ENCODE measurements at places on chromosomes 4 and X.
A peak's percentile ranks its signal among the peaks of the same experiment; 100 is the strongest.

DNA sequence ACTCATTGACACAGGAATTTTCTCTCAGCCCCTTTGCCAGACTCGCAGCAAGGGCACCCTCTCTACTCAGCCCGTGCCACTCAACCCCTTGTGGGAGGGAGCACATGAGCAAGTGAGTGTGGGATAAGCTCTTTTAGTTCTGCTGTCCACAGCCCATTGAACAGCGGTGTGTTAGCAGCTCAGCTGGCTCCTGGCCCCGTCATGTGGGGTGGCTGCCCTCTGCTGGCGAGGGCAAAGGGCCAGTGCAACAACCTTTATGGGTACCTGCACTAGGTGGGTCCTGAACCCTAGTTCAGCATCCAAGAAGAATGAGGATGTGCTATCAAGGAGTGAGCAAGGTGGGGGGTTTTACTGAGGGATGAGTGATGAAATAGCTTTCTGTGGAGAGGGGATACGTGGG lies 85.0 kb upstream of the ZNF81 start:
- peak; percentile 28 for DNase-seq

DNA sequence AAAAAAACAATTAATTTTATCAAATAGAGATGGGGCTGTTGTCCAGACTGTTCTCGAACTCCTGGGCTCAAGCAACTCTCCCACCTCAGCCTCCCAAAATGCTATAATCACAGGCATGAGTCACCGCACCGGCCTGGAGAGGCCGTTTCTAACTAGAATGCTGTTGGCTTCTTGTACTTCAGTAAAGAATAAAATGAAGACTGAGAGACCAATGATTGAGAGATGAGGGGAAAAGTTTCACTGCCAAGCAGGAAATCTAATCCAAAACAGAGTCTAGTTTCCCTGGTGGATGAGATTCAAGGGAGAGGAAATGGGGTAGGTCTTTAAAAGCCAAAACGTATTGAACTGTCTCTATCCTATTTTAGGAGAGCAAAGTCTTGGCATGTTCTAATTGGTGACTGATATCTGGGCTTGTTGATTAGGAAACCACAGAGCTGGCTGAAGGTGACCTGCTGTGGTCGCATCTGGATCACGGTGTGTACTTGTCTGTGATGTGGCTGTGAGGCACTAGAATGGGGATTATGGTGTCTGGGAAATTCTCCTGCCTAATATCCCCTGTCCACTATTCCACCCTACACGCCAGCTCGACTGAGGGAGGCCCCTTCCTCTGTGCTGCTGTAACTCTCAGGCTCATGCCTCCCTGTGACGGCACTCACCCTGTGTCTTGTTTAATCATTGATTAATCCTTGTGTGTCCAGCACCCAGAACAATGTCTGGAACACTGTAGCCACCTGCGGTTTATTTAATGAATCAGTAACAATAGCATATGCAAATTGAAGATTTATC lies 15.0 kb upstream of the TRIM2 start:
- DNase-seq = no peak

DNA sequence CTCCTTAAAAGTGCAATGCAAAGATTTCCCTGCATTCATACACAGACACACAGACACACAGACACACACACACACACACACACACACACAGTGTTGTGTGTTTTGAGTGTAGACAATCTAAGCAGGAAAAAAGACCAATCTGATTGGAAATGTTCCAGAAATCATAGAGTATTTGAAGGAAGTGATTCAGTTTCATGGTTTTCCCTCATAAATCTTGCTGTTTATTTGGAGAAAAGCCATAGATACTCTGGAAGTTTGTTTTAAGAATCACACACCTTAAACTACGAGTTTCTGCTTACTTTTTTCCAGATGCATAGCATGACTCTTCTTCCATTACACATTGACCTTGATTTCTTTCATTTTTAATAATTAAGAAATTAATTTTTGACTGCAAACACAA lies 298.5 kb upstream of the BMP3 start:
- DNase-seq = no peak

- DNase-seq = no peak
These were observed 358.4 kb downstream of the NLGN4X start for GRCh38 chrX:5870238-5870637.

DNA sequence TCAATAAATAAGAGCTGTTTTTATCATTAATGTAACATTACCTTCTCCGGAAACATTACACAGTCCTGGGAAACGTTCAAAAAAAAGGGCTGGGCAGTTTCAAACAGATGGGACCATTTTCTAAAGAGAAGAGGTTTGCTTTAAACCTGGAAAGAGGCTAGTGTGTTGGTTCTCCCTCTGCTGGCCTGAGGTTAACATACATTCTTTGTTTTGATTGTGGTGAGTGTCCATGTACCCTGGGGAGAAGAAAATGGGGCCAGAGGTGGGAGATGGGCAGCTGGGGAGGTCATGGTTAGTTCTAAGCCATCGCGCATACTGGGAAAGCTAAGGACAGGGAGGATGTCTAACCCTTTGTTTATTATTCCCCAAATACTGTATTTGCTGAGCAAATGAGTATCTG lies 194.7 kb downstream of the CPEB2 start:
- no peak for DNase-seq

DNA sequence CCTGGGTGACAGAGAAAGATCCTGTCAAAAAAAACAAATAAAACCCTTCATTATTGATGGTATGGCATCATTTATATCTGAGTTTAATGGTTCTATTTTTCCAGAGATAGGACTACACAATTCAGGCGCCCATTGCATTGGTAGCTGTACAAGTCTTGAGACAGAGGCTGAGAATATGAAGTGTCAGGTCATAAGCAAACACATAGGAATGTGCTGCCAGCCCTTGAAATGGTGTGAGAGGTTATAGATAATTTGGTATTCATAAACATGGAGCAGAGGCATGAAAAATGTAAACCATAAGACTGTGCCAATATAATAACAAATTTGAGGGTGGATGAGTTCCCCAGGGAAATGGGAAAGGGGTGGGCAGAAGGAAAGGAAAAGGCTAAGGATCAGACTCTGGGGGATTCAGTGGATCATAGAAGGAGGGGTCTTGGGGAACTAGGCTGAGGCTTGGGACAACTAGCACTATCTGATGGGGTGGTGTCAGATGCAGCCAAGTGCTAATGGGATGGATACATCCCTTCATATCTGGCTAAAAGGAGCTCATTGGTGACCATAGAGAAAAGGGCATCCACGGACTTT lies 50.8 kb downstream of the MAOA start:
- DNase-seq = no peak

DNA sequence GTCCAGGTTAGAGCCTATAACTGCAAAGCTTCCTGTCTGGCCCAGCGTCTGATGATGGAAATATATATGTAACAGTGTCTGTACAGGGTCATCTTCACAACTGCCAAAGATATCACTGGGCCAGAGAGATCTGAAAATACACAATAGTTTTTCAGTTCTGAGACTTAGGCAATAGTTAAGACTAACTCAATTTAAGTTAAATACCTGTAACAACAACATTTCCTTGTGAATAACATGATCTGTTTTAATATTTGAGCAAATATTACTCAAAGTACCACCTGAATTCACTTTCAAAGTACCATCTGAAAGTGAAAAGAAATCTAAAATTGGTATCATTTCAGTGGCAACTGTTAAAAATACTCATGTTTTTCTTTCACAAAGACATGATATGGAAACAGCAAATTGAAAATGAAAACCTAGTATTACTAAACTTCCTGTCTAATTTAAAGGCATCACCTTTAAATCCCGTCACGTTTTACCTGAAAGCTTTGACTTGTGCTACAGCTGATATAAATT lies 9.6 kb downstream of the ZAR1 start:
- no peak for DNase-seq

- DNase-seq = no peak
These were observed 51.7 kb downstream of the TBC1D9 start for GRCh38 chr4:140704392-140704960.

DNA sequence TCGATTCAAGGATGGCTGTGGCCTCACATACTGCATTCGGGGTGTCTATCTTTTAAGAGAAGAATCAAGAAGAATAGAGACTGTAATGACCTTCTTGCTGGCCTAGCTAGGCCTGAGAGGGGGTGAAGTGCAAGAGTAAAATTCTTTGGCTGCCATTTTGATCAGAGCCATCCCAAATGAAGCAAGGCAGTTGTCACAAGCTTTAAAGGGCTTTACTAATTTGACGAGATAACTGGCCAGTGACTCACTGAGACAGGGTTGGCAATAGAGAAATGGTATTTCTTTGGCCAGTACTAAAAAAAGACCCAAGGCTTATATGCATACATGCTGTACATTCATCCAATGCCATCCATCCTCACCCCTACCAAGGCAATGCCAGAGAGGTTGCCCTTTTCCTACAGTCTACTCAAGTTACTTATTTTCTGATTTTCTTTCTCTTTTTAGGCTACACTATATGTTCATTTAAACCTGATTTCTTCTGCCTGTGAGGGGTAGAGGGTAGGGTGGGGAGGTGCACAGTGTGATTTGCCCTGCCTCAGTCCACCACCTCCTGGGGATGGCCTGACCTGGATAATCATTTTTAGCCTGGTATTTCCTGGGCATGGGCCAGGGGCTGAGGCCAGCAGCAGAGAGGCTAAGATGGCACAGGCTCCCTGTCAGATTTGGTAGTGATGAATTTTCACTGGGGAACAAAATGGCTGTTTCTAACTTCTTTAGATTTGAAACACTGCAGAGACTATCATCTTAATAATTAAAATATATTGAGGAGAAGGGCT lies 32.2 kb downstream of the ATG4A start:
- no peak for DNase-seq

DNA sequence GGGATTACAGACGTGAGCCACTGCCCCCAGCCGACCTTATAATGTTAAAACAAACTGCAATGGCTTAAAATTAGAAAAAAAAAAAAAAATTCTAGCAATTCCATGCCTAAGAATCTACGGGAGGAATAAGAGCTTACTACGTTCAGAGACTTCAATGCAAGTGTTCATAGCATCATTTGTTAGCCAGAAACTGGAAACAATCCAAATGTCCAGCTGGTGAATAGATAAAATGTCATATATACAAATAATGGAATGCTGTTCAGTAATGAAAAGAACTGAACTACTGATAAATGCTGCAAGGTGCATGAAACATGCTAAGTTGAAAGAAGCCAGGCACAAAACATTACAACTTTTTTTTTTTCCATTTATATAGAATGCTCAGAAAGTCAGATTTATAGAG lies 5.3 kb downstream of the EXOSC9 start:
- DNase-seq = no peak

GRCh38 chrX:102708900-102709299 lies 3.3 kb upstream of the GPRASP2 start:
- DNase-seq = no peak

DNA sequence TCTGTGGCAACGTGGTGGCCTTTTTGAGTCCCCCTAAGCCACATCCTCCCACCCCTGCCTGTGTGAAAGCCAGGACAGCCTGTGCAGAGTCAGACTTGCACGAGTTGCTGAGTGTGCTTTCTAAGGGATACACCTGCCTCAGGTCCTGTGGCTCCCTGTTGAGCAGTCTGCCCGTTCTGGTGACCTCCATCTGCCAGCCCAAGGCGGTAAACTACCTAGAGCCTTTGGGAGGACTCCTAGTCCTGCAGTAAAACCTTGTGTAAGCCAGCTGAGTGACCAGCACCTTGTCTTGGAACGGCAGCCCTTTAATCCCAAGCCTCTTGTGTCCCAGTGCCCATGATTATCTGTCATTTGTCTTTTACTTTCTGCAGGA lies 69.3 kb downstream of the NBDY start:
- no peak for DNase-seq

GRCh38 chr4:74031576-74031975 lies 6.9 kb downstream of the CXCL3 start:
- no peak for DNase-seq

DNA sequence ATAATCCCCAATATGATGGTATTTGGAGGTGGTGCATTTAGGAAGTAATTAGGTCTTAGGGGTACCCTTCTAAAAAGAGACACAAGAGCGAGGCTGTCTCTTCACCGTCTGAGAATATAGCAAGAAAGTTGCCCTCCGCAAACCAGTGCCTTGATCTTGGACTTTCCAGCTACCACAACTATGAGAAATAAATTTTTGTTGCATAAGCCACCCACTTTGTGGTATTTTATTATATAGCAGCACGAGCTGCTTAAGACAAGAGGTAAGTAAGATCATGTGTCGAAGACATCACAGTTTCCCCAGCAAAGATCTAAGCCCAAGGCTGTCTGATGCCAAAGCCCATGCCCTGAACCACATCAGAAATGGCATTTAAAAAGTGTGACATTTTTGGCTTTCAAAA lies 9.6 kb upstream of the EXOSC9 start:
- no peak for DNase-seq

DNA sequence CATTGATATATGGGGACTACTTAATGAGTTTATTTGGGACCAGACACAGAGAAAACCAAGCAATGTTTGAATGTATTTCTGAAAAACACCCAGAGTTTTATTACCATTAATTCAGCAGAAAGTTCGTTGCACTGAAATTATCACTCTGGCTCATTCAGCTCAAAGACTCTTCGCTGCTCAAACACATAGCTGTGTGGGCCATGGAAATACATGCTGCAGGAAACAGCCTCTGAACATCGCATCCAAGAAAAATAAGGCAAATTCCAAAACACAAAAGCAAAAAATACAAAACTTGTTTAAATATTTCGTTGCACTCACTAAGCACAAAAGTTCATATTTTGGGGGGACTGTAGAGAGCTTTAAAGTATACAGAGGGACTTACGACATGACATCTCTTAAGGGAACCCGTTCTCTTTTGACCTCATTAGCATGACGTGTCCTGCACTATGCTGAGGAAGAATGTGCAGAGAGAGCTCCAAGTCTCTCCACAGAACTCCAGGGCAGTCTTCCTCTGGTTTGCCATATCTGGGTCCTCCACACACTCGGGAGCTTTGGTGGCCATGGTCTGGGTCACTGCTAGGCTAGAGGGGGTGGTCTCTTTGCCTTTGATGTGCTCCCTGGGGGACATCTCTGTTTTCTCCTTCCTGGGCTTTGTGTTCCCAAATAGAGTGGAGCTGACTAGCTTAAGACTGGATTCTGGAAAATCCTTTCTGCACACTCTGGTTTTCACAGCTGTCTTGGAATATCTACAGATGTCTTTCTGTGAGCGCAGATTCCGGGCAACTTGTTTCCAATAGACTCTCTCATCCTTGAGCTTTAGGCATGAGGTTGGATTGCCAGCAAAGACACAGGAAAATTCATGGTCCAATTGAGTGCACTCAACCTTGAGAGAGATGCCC lies 2.8 kb downstream of the FGFBP1 start:
- no peak for DNase-seq

- DNase-seq = no peak
These were observed 362.1 kb downstream of the UNC5C start for GRCh38 chr4:95186666-95187065.

DNA sequence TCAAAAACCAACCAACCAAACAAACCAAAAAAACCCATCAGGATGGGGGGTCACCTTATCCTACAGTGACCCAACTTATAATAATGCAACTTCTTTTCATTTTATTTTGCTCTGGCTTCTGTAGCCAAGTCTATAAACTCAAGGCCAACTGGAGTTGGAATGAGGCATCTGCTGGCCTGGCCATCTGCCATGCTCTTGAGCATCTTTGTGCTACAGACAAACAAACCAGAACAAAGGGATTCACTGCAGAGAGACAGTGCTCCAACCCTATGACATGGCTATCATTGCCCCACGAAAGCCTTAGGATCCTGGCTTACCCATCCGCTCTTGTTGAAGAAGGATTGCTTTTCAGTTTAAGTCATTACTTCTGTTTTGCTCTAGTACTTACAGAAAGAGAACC lies 49.2 kb upstream of the SCRG1 start:
- DNase-seq = no peak

GRCh38 chrX:132983496-132983895 lies 25.1 kb upstream of the HS6ST2 start:
- DNase-seq = no peak

- no peak for DNase-seq
These were observed 79.7 kb downstream of the ADRA2C start for GRCh38 chr4:3845744-3846429.

Measured in activated T-cell treated with anti-CD3 and anti-CD28 coated beads, Interleukin-2, amount 50 U/mL, for 1 hour (primary cell).